ENCODE measurements at places on chromosomes 12 and 14.

DNA sequence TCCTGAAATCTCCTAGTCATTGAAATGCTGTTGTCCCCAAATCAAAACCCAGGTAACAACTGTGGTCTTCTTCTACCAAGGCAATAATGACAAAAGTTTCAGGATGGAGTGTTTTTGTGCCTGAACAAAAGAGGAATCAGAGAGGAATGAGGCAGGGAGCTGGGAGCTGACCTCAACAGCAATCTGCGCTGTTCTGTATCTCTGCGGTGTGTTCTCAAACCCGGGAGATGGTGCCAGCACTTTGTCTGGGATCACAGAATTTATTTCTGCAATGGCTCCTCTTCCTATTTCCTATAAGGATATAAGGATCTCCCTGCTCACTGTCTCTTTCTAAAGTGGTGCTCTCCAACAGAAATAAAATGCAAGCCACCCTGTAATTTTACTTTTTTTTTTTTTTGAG is 449 bp upstream of the GLT8D2 start:
- DNase-seq = no peak

- no peak for DNase-seq
Observed at GRCh38 chr12:57090924-57091637, 2.2 kb downstream of the NAB2 start.

DNA sequence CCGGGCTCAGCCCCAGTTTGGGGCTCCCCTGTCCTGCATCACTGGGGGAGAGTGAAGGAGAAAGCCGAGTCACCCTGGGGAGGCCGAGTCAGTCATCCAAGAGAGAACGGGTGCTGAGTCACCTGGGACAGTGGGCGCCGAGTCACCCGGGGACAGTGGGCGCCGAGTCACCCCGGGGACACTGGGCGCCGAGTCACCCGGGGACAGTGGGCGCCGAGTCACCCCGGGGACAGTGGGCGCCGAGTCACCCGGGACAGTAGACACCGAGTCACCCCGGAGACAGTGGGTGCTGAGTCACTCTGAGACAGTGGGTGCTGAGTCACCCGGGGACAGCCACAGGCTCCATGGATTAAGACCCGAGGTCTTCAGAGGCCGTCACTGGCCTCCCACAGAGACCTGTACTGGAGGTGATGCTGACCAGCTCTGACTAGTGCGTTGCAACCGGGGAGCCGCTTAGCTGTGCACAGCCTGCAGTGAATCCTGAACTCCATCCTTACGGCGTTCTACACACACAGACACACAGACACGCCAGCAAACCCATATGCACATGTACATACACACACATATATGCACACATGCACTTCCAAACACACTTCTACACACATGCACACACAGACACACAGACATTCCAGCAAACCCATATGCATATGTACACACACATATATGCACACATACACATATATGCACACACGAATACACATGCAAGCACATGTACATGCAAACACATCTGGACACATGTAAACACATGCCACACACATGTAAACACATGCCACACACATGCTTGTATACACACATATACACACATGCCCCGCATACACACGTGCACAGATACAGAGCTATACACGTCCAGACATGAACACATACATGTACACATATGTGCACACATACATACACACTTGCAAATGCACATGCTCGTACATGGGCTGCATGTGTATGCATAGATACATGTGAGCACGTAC is 64.9 kb upstream of the GALNT9 start:
- no peak for DNase-seq

- DNase-seq = no peak
Observed at GRCh38 chr14:26855077-26855753, 257.4 kb upstream of the NOVA1 start.

GRCh38 chr14:100034468-100034867 is 30.8 kb upstream of the EVL start:
- DNase-seq = no peak

Measured in activated CD8-positive, alpha-beta memory T cell treated with anti-CD3 and anti-CD28 coated beads for 1 hour (primary cell).